ENCODE measurements at places on chromosomes 12 and 14.
A peak's percentile ranks its signal among the peaks of the same experiment; 100 is the strongest.

GRCh38 chr12:90690120-90690519 lies 264.9 kb downstream of the CCER1 start:
- no peak for DNase-seq

- peak; percentile 43 for DNase-seq
These were observed 20.1 kb downstream of the APOBEC1 start for GRCh38 chr12:7645395-7646177.

DNA sequence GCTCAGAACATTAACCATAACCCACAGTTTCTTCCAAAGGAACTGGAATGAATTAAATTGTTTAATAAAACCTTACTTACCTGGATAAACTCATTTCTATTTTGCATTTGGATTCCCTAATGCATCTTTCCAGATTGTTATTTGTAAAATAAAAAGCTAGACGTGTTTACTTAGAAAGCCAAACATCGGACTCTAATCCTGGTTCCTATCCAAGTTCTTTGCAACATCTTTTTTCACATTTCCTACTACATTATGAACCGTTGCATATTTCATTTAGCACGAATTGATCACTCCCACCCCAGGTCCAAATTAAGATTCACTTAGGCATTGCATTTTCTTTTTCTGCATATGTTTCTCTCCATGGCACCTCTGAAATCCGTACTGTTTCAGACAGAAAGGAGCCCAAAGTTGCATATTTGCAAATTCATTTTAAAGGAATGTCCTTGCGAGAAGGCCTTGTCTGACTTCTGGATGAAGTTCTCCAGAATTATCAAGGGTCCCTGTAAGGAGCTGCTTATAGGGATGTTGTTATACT lies 164.4 kb upstream of the GSC start:
- no peak for DNase-seq

DNA sequence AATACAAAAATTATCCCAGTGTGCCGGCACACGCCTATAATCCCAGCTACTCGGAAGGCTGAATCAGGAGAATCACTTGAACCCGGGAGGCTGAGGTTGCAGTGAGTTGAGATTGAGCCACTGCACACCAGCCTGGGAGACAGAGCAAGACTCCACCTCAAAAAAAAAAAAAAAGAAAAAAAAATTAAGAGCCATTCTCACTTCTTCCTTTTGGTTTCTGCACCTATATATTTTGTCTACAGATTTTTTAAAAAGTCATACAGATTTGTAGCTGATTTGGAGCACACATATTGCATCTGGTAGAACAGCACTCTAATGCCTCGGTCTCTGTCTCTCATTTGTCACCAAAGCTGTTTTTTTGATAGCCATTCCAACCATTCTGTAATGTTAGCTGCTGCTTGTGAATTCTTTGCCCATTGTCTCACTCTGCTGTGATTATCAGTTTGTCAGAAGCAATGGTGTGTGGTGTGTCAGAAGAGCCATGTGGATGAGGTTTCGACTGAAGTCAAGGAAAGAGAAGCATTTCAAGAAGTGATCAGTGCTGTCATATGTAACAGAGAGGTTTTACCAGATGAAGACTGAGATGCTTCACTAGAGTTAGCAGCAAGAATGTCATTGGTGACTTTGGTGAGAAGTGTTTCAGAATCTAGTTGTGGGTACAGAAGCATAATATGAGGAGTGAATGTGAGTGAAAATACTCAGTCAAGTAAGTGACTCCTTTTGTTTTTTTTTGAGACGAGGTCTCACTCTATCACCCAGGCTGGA lies 8.7 kb upstream of the KTN1 start:
- no peak for DNase-seq

DNA sequence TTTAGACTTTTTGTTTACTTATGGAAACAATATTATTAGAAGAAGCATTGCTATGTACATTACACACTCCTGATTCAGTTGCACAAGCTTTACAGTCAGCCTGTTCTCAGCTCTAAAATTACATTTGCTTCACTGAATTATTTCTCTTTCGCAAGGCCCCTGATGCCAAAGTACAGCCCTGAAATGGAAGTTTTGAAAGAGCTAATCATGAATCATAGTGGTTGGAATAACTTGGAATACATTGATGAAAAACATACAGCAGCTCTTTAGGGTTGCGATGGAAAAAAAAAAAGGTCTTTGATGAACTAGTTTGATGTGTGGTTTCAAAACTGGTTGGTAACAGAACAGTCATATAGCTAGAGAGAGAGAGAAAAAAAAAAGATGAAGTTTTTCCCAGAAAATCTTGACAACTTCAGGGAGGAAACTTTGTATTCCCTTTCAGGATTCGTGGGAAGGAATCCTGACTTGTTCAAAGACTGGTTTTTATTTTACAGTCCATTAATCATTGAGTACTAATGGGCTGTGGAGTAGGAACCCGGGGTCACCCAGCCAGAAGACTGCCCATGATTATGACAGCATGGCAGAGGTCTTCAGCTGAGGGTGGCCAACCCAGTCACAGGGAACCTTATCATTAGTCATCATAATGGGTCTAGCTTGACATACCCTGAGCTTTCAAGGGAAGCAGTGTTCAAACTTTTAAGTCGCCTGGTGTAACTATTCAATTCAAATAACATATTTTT lies 460.1 kb downstream of the NAV3 start:
- DNase-seq, result peak; percentile 48

GRCh38 chr12:103852498-103852997 lies 11.5 kb upstream of the NT5DC3 start:
- DNase-seq, result no peak

- DNase-seq, result no peak
These were observed 289.0 kb downstream of the ERC1 start for GRCh38 chr12:1280059-1280458.

- DNase-seq, result peak; percentile 18
These were observed 32.0 kb upstream of the SOCS2 start for GRCh38 chr12:93540466-93540865.

DNA sequence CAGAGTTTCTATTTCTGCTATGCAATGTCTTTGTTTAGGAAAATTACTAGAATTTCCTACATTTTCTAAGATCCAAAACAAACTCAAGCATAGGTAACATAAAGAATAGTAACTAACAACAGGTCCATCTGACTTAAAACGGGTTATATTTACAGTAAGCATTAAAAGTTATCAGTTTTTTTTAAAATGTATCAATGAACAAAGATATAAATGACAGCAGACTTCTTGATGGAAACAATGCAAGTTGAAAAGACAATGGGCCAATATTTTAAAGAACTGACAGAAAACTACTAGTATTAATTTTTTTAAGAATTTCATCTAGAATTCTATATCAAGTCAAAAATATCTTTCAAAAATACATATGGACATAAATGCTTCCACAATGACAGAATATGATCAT lies 367.1 kb upstream of the MGAT4C start:
- DNase-seq, result no peak

DNA sequence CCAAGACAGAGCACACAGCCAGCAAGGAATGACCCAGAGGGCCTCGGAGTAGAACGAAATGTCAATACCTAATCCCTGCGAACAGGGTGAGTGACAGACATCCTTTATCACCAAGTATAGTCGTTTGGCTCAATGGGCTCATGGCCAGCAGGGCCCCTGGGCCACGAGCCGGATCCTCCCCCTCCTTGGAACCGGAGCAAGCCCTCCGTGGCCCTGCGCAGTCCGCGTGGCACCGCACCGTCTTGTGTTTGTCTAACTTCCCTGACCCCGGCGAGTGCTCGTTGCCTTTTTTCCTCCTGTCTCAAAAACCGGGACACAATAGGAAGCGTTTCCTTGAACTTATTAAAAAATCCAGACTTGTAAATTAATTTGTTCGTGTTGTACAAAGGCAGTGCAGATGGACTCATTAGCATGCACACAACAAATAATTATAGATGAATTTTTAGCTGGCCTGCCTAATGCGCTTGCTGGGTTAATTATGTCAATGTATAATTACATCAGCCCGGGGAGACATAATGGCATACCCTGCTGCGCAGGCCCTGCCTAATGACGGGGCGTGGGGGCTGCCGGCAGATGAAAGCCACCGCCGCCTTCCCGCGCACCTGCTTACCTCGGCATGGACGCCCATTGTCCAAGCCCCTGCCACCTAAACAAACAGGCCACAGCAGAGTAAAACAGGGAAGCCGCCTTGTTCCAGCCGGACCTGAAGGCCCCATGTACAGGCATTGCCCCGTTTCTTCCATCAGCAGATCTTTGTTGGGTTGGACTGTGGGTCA lies 81.6 kb downstream of the PHETA1 start:
- no peak for DNase-seq
